Stimulated activated CD4-positive, alpha-beta T cell treated with anti-CD3 and anti-CD28 coated beads, TNF-alpha, amount 100 ng/mL, for 4 hours (primary cell): ENCODE measurements at places on chromosomes 3 and 15.

DNA sequence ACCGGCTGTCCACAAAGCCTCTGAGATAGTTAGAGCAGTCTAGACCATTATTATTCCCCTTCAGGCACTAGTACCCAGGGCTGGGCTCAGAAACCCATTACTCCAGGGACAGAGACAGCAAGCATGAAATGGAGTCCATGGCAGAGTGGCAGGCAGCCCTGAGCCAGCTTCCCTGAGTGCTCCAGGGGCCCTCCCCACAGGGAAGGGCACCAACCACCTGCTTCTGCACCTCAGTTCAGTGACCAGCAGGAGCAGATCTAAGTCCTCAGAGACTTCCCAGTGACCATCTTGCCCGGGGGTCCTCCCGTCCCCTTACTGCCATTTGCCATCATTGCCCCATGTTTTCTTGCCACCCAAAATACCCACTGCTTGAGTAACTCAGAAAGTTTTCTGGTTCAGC is 62.0 kb downstream of the DAPK2 start:
- DNase-seq, result no peak

DNA sequence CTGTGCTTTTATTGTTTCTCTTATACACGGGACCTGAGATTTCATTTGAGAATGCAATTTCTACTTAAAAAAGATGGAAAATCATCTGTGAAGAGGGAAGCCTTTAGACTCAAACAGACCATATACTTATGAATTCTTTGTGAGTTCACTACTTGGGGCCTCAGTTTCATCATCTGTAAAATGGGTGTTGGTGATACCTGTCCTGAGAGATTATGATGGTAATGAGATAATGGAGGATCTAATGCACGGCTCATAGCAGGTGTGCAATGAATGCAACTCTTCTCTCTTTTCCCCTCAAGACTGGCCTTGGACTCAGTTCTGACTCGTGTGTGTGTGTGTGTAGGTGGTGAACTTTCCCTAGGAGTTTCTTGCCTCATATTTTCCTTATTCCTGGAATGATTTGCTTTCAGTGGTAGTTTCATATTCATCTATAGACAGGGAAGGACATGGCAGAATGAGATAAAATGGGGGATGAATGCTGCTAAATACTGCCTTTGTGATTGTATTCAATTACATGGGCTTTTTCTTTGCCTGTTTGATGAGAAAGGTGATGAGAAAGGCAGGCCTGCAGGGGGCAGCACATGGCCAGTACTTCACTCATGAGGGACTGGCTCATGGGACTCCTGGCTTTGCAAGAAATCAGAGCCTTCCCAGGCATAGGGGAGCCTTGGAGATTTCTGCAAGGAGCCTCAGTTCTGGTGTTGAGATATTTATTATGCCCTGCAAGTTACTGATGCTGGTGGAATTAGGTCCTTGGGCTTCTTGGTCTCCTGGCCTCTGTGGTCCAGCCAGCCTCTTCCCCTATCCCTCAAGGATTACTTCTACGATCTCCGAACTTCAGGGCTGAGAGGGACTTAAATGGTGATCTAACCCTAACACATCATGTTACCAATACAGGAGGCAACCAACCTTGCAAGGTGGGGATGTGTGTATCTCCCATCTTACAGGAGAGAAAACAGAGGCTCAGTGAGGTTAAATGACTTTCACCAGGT is 70.7 kb downstream of the RPLP1 start:
- DNase-seq, result peak; percentile 40

DNA sequence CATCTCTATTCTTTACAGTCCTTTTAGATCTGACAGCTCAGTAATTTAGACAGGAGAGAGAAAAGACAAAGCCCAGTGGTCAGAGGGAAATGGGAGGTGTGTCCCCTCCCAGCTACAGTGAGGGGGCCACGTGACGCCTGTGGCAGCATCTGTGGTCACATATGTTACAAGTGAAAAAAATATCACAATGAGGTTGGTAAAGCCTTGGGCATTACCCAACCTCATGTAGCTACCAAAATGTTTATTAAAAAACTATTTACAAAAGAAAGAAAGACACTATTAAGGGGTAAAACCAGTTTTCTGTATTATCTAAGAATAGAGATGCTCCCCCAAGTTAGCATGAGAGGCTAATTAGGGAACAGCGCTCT is 42.9 kb upstream of the PLCL2 start:
- DNase-seq, result no peak

GRCh38 chr3:58117561-58118181 is 93.1 kb downstream of the DNASE1L3 start:
- DNase-seq, result no peak

GRCh38 chr3:141828890-141829289 is 47.6 kb upstream of the ATP1B3 start:
- no peak for DNase-seq

DNA sequence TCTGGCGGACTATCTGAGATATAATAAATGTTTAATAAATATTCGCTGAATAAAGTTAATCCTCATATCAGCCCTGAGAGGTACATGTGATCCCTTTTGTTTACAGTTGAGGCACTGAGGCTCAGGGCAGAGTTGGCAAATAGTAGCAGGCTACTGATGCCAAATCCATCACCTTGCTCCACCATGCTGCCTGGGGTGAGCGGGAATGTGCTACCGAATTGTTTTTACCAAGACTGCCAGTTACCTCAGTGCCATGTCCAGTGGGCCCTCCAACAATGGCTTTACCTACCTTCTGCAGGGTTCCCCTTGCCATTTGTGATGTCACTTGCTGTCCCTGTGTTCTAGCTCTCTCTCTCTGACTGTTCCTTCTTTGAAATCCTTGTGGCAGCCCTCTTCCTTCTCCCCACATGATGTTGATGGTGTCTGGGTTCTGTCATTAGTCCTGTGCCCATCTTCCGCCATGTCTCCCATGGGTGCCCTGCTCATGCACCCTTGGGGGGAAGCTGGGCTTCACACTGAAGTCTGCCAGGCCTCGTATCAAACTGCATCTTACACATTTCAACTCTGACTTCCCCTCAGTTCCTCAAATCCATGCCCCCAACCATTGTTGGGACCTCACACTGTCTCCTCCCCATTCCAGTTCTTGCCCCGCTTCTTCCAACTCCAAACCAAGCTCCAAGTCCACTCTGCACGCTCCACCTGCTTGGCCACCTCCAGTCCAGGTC is 35.4 kb downstream of the SLCO2A1 start:
- no peak for DNase-seq

DNA sequence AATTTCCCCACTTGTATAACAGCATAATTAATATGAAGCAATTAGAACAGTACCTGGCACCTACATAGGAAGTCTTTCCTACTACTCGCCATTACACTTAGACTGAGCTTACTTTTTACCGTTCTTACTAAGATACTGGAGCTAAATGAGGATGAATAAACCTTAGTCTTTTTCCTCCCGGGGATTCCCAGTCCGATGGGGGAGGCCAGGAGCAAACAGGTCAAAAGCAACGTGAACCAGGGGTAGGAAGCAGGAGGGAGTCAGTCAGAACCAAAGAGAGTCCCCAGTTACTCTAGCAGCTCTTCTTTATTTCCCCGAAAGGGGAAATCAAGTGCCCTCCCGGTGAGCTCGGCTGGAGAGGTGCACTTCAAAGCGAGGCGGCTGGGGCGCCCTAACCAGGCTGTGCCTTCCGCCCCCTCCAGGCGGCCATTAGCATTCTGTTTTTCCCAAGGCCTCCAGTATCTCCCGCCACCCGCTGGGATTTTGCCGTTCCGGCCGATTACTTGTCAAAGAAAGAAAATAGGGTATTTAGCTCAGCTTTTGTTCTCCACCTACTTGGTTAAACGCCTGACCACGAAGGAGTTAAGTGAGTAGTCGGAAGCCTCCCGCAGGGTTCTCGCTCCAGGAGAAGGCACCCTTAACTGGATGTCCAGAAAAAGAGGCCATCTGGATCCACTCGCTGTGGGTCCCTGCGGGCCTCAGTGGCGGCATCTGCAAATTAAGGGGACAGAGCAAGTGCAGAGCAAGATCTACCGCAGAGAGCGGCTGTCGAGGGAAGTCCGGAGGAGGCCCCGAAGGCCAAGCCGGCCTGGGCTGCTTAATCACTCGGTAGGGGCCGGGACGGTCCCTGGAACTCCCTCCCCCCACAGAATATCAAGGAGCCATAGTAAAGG is 6.3 kb upstream of the EOMES start:
- no peak for DNase-seq

- no peak for DNase-seq
Measured at GRCh38 chr3:38314764-38315487, 31.7 kb upstream of the XYLB start.

GRCh38 chr15:82936966-82937711 is 15.4 kb downstream of the HOMER2 start:
- DNase-seq, result no peak

DNA sequence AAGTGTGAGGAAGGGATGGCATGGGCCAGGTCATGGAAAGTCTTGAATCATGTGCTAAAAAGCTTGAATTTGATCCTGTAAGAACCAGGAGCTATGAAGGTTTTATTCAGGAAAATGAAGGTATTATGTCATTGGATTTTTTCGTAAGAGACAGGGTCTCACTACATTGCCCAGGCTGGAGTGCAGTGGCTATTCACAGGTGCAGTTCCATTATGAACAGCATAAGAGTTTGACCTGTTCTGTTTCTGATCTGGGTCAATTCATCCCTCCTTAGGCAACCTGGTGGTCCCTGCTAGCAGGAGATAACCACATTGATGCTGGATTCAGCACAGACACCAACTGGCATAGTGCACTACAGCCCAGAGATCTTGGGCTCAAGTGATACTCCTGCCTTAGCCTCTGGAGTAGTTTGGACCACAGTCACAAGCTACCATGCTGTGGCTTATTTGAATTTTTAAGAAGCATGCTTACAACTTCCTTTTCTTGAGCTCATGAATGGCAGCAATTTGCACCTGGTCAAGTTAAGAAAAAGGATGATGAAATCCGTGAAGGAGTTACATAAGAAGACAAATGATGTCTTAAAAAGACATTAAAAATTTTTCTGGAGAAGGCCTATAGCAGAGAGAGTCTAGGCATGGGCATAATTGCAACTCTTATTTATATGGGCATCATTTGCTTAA is 79.1 kb downstream of the CADPS start:
- DNase-seq, result no peak

GRCh38 chr15:44596511-44597010 is 59.6 kb downstream of the EIF3J start:
- DNase-seq, result no peak

GRCh38 chr15:25439369-25439836 is 579 bp upstream of the UBE3A start:
- no peak for DNase-seq

DNA sequence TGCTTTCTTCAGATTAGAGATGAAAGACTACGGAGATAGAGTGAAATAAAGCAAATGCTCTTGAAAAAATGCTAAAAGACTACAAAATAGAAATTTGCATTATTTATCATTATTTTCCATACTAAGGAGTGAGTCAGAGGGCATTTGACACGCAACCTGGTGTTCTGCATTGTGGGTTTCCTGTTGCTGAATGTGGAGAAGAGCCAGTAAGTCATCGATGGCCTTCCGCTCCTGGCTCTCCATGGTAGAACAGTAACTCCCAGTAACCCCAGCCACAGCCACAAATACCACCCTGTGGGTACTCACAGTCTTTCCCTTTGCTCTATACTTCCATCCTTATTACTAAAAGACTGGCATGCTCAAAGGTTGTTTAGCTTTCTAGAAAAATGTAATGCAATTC is 61.5 kb downstream of the CGGBP1 start:
- no peak for DNase-seq

DNA sequence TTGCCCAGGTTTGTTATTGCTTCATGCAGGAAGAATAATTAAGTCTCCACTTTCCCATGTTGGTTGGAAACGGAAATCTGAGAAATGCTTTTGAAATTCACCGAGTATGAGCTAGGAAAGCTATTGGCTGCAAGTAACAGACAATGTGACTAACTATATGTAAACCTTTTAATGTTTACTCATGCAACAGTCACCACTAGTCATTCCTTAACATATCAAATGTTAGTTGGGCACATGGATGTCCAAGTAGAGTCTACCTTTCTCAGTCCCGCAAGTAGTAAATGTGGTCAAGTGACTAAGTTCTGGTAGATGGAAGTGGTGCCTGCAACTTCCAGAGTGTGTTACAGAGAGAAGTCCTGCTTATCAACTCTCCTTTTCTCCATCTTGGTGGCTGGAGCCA is 52.5 kb downstream of the KLF15 start:
- no peak for DNase-seq

- no peak for DNase-seq
Measured at GRCh38 chr3:151203051-151203420, at the start of gene GPR171. Gene GPR171, minus strand, starts transcription at chr3:151203216. Its CDS starts 3,830 bp downstream, at chr3:151199386.

DNA sequence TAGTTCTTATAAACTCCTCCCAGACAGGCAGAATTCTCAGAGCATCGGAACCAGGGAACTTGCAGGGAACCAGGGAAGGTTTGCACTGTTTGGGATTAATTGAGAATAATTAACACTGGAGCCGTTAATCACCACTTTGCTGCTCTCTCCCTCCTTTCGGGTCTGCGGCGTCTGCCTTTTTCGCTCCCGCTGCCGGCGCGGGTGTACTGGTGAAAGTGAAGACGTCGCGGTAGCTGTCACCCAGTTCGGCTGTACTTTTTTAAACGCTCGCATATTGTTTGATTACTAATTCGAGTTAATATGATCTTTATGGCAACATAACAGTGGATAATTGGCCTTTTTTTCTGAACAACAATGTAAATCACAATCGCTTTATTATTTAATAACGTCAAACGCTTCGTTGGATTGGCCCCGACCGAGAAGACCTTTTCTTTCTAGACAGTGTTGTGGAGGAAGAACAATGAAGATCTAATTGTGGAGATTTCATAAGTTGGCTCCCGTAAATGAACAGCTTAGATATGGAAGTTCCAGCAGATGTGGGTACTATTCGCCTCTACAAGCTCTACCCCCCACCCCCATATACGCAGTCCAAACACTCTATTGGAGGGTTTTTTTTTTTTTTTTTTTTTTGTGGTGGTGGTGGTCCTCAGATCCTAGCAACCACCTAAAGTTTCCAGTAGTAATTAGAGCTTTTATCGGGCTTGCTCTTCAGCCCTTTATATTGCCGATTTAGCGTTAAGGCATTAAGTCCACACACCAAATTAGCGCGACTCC is 12.7 kb downstream of the SOX2 start:
- DNase-seq, result no peak

GRCh38 chr3:15327941-15328340 is 4.4 kb downstream of the SH3BP5 start:
- no peak for DNase-seq

DNA sequence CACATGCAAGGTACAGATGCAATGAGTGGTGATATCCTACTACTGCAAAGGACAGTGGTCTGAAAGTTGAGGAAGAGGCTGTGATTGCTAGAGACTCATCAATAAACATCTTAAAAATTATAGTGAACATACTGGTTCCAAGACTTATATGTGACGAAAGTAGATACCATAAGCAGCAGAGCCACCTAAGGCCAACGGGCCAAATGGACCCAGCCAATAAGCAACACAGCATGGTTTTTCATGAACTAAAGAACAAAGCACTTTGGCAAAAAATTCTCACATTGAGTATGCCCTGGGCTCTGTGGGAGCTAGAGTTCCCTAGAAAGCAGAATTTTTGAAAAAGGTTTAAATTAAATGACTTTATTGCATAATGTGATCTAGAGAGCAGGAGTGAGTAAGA is 272.1 kb downstream of the SI start:
- no peak for DNase-seq

GRCh38 chr15:41133454-41133853 is 17.4 kb upstream of the INO80 start:
- DNase-seq, result no peak
